ENCODE measurements at places on chromosomes 1 and 21.
A peak's percentile ranks its signal among the peaks of the same experiment; 100 is the strongest.

DNA sequence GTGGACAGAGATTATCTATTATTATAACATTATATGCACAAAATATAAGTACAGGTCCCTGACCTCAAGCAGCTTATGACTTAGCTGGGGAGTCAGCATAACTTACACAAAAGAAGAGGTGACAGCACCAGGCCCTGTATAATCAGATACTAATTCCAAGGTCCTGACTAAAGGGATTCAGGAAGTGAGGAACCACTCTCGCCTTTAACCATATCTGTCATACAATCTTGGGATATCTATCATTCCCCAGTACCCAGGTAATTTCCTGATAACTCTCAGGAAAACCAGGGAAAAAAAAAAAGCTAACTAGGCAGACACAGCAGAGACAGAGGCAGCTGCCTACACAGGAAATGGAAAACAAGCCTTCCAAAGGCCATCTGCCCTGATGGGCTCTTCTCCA is 78.5 kb upstream of the CAMK1G start:
- DNase-seq: no peak

DNA sequence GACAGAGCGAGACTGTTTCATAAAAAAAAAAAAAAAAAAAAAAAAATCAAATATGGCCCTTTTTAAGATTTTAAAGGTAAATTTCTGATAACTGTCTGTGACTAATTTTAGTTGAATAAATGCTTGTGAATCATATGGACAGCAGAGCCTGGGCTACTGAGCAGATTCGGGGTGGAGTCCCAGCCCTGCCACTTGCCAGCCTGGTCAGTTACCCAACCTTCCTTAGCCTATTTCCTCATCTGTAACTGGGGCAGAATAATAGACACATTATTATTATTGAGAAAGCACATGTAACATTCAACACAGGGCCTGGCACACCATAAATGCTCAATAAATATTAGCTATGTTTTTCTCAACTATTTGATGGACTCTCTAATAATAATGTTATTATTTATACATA is 11.2 kb upstream of the H3-3A start:
- DNase-seq: peak; percentile 47

- no peak for DNase-seq
These were observed 35.3 kb downstream of the CLIC6 start for GRCh38 chr21:34704119-34704518.

DNA sequence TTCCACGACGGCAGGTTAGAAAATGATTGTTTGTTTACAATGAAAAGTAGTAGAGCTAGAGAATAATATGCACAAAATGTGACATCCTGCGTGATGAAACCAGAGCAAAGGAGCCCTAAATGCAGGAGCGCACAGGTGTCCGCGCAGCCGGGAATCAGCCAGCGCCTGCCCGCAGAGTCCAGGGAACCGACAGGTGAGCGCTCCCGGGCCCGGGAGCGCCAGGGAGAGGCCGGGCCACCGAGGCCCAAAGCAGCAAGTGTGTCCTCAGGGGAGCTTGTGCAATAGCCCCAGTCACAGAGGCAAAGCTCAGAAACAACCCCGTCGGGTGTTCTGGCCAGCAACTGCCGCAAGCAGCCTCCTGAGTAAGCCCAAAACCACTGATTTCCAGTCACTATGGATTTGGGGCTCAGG is 789 bp upstream of the GALE start:
- DNase-seq: no peak

- DNase-seq: no peak
These were observed 2.4 kb downstream of the SSBP3 start for GRCh38 chr1:54403808-54404261.

Data from CD4-positive, alpha-beta T cell treated with Interferon alpha-2 for 1 hour (primary cell).